Neural crest cell (in vitro differentiated cells): ENCODE measurements at places on chromosomes 16 and 17.
A peak's percentile ranks its signal among the peaks of the same experiment; 100 is the strongest.

GRCh38 chr17:64335486-64335885 lies 55.2 kb downstream of the PECAM1 start:
- DNase-seq = no peak

- DNase-seq = no peak
These were observed 13.7 kb downstream of the ZNRF1 start for GRCh38 chr16:75012380-75013081.

DNA sequence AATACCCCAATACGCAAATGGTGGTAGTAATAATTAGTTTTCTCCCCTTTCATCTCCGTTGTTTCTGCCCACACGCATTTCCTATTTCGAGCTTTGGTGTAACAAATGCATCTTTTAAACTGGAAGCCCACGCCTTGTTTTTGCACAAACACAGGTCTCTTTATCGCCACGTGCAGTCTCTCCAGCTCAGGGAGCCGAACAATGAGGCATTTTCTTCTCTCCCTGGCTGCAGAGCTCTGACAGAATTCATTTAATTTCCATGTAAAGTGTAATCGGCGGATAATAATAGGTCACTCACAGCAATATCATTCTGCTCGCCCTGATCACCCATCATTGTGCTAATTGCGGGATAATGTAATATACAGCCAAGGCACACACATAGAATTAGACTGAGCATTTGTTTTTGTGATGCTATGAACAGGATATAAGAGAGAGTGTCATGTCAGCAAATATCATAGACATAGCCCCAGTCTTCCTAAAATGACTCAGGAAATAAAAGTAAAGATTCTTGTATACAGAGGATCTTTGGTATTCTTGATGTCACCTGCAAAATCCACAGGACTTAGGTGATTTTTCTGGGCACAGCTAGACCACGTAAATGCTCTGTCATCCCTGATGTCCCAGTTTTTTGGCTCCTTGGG lies 452.6 kb upstream of the CDH11 start:
- peak; percentile 21 for DNase-seq

- DNase-seq = no peak
These were observed 591.4 kb downstream of the TP53TG3F start for GRCh38 chr16:34050787-34051320.

GRCh38 chr16:75192606-75193264 lies 14.2 kb downstream of the CTRB2 start:
- DNase-seq = no peak

DNA sequence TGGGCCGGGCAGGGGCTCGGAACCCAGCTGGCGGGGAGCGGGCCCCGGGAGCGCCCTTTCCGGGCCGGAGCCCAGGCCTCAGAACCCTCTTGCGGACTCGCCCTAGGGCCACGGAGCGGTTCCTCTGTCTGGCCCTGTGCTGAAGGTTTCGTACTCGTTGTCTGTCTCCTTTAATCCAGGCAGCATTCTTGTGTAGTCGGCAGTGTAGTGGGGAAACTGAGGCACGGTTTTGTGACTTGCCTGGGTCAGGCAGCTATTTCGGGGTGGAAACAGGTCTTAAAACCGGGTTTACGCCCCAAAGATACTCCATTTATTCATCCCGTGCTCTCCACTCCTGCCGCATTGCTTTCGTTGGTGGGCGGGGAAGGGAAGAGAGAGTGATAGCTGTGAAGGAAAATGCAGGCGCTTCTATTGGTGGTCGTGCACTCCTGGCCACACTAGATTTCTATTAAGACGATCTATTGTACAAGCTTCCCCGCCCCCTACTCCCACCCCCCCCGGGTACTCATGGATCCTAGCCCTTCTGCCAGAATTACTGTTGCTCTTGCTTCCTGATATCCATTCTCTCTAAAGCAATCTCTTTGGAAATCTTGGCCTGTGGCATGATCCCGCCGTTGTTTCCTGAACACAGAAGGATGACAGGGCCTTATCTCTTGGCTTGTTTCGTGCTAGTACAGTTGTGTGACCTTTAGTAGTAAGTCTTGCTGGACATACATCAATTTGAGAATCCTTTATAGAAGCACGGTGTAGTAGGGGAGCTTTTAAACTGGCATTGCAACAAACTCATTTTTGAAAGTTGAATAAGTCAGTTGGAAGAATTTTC lies 751 bp downstream of the DCAF7 start:
- DNase-seq = peak; percentile 30

DNA sequence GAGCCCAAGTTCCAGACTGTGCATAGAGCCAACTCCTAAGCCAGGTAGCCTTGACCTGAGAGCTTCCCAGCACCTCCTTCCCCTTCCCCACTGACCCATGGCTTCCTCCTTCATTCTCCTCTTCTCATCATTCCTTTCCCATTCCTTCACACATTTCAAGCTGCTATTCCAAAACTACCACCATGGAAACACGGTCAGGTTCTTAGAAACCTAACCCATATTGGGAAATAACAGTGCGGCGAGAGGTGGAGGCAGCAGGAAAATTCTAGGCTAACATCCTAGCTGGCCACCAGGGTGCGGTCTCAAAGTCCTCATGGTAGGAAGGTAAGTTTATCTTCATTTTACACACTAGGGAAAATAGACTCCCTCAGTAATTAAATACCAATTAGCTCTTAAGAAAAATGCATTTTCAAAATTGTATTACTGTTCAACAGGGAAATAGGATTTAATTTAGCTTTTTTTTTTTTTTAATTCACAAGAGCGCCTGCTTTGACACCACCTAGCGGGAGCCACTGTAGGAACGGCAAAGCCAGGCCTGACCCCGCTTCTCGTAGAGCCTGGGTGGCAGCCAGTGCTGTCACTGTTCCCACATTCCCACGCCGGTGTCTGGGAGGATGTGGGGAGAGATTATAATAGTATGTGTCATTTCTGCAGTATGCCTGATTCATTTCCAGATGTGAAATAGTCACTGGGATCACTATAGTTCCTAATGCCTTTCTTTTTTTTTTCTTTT lies 14.0 kb upstream of the SPHK1 start:
- DNase-seq = no peak

- DNase-seq = peak; percentile 50
These were observed 3.4 kb downstream of the SLC38A10 start for GRCh38 chr17:81291662-81292061.

- no peak for DNase-seq
These were observed at the start of gene WNT3 for GRCh38 chr17:46818316-46818928. Gene WNT3, minus strand, starts transcription at chr17:46818692. Its CDS starts 95 bp downstream, at chr17:46818597.

DNA sequence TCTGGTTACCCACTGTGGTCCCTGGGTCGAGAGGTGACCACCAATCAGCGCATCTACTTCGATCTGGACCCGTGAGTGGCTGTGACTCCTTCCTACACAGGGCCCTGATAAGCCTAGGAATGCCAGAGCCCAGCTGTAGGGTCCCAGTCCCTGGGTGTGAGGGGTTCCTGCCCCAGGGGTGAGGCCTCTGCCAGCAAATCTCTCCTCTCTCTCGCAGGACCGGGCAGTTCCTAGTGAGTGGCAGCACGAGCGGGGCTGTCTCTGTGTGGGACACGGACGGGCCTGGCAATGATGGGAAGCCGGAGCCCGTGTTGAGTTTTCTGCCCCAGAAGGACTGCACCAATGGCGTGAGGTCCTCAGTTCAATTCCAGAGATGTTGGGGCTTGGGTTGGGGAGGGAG lies 2.2 kb upstream of the EFNB3 start:
- DNase-seq = no peak

- DNase-seq = no peak
These were observed 143.4 kb upstream of the MYOCD start for GRCh38 chr17:12522336-12522735.

GRCh38 chr16:4330277-4330874 lies 14.5 kb downstream of the GLIS2 start:
- DNase-seq = peak; percentile 86

- no peak for DNase-seq
These were observed 793 bp downstream of the COG7 start for GRCh38 chr16:23452221-23452571.

- DNase-seq = no peak
These were observed 746 bp upstream of the POLG2 start for GRCh38 chr17:64497565-64498035.

DNA sequence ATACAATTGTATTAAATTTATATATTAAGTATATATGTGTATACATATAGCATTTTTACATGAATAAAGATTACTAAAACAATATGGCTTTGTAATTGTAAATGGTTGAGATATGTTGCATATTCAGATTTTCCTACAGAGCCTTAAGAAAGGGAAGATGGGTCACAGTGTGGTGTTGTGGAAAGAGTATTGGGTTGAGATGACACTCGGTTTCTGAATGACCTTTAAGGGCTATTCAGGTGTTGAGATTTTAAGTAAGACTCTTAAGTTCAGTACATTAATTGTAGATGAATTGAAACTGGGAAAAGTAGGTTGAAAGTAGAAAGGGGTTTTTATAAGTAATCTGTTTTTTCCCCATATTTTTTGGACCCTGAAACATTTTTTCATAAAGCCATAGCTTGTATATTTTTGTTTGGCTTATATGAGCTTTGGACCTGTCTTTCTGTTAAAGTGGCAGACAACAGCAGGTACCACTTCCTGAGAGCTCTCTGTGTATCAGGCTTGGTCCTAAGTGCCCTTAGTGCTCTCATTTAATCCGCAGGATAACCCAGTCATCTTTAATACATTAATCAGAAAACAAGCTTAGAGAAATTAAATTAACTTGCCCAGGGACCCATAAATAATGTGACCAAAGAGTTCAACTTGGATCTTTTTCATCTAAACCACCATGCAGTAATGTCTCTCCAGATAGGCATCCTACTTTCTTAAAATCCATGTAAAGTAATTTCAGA lies 48.5 kb upstream of the MRC2 start:
- no peak for DNase-seq

- DNase-seq = peak; percentile 57
These were observed 11.8 kb downstream of the SYT17 start for GRCh38 chr16:19179546-19180490.

DNA sequence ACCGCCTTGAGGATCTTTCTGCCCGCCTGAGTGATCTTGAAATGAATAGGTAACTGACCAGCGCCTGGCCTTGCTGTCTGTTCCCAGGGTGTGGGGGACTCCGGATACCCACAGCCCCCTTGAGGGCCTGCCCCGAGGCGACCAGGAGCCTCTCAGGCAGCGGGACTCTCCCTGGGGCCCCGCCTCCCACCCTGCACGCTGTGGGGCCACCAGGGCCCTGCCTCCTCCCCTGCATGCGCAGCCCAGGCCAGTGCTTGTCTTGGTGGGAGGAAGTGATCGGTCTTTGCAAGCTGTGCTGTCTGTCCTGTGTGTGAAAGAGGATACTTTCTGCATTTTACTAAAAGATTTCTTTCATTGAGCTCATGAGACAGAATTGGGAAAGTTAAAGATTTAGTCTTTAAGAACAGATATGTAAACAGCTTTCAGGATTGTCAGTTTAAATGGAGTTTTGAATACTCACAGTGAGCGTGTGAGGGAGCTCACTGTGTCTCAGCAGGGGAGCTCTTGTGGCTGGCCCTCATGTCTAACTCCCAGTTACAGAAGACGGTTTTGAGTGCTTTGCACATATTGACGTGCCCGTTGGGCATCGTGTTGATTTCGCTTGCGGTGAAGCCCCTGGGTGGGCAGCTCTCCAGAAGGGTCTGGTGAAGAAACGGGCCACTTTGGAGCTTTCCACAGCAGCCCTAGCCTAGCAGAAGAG lies 36.1 kb upstream of the CAPN15 start:
- no peak for DNase-seq

- DNase-seq = no peak
These were observed 86.8 kb upstream of the HSBP1 start for GRCh38 chr16:83720981-83721380.

- no peak for DNase-seq
These were observed 521.3 kb downstream of the GRIN2A start for GRCh38 chr16:9660898-9661297.

DNA sequence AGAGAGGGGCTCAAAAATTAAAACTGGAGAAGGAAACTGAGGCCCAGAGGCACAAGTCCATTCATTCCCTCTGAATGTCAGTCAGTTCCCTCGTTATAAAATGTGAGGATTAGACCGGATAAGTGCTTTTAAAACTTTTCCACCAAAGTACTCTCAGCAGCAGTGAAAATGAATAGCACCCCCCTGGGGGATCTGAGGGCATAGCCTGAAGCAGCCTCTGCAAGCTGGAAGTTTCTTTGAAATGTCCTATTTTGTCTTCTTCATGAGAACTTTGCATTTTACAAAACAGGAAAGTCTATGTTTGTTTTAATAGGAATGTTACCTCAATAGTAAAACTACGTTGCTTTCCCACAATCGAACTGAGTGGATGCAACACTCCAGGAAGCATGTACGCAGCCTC lies 273.0 kb downstream of the CEP112 start:
- no peak for DNase-seq

DNA sequence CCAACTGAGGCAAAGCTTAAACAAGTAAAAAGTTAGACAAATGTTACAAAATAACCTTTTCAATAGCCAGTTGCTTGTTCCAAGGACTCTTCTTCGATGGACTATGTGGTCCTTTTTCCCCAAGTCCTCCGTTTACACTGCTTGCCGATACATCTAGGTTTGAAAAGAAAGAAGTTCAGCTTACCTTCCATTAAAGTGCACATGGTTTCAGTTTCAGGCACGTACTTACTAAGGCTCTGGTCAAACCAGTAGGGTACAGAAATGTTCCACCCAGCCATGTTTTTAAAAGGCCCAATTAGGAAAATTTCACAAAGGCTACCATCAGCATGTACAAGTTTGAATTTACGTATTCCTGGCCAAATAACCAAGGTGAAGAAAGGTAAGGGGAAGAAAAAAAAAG lies 2.1 kb downstream of the SRSF2 start:
- DNase-seq = no peak

- no peak for DNase-seq
These were observed 40.4 kb downstream of the CFDP1 start for GRCh38 chr16:75392906-75393305.

DNA sequence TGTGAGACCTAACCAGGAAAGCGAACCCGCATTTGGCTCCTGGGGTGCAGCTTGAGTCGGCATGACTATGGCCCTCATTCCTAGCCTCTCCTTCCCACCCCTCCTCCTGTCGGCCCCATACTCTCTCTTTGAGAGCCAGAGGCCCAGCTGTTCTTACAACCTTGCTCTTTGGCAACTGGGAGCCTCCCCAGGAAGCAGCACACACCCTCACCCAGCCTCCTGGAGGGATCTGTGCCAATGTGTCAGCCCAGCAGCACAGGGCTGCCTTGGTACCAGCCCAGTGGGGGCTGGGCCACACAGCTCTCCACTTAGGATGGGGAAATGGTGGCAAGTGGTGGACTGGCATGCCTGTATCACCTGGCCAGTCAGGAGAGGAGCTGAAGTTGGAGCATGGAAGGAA lies 70.3 kb upstream of the LGALS9 start:
- DNase-seq = no peak

GRCh38 chr16:25097276-25097975 lies 14.1 kb upstream of the LCMT1 start:
- no peak for DNase-seq

DNA sequence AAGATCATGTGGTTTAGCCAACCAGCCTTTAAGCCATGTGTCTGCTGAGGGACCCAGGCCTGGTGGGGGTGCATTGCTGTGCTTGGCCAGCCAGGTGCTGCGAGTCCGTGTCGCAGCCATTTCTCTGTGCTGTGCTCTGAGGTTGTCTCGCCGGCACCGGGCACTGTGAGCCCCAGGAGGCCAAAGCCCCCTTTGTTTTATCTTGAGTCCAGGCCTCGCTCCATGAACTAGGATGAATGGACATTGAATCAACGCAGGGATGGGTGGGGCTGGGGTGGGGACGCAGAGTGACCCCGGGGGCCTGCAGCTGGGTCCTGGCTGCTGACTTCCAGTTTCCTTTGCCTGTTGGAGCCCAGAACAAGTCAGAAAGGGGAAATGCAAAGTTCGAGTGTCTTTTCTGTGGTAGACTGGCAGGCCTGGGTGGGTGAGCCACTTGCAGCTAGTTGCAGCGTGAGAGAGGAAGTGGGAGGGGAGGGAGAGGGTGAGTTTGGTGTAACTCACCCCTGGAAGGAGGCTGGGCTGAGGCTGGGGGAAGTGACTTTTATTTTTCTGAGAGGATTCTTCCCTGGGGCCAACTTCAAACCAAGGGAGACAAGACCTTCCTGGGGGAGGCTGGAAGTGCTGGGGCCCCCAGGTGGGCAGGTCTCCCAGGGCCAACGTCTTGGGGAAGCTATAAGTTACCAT lies 324.7 kb downstream of the SEC14L1 start:
- no peak for DNase-seq
